ENCODE measurements at places on chromosomes 6 and 20.

DNA sequence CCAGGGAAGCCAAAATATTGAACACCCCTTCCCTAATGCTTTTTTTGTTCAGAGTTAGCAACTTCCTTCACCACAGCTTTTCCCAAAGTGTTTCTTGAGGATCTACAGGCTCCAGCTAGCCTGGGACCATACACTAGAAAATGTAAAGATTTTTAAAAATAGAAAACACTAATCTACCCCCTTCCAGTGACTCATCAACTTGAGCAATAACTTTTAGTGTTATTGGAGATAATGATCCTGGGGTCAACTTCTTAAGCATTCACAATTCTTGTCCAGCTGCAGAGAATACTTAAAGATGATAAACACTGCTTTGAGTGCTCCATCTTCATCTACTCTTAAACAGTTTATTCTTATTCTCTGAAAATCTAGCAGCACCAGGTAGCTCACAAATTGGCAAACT lies 131.6 kb downstream of the COL9A1 start:
- DNase-seq, result no peak

DNA sequence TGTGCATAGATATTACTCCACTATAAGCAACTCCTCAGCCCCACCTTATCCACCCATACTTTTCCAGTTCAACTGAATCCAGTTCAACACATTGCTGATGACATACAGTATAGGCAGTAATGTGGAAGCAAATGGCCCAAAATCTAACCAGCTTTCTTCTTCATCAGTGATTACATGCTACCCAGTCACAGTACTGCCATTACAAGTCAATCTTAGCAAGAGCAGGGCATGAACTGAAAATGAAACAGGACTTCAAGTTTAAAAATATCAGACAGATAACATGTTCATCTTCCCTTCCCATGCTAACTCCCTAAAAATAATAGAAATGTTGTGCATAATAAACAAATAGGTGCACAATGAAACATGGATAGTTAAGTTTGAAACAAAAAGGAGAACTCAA lies 19.2 kb downstream of the RRAGD start:
- no peak for DNase-seq

DNA sequence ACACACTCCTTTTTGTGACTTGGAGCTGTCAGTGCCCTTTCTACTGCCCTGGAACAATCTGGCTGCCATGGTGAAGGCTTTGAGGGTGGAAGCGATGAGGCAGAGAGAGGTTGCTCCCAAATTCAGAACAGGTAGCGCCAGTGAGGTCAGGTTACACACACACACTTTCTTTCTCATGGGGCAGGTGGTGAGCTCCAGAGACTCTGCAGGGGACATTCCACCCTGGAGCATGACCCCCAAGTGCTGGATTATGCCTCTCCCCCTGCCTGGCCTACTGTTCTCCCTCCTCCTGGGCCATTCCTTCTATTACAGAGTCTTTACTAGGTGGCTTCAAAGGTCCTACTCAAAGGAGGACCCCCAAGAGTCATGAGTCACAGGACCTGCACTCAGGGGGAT lies 98.0 kb downstream of the EYA2 start:
- DNase-seq, result no peak

GRCh38 chr20:49659056-49659455 lies 54.6 kb downstream of the B4GALT5 start:
- no peak for DNase-seq

DNA sequence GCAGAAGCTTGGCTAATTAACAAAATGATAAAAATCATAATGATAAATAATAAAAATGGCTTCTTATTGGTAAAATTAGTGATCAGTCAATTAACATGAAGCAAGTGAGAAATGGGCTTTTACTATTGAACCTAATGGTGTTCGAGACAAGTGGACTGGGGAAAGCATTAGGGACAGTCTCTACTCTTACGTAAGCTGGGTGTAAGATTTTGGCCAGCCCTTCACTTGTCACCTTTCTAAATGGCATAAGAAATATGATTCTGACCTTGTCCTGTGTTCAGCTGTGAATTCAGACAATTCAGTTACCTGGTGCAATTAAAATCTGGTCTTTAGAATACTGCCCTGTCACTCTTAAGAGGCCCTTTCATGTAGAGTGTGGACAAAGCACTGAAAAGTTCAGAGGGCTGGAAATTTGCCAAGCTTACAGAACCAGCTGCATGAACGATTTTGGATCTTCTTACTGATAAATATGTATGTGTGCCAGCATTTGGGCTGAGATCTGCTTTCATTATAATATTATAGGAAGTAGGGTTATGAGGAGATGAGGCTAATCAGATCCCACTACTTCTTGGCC lies 115.9 kb downstream of the QRSL1 start:
- no peak for DNase-seq

GRCh38 chr6:148169706-148170105 lies 172.9 kb upstream of the SASH1 start:
- no peak for DNase-seq

DNA sequence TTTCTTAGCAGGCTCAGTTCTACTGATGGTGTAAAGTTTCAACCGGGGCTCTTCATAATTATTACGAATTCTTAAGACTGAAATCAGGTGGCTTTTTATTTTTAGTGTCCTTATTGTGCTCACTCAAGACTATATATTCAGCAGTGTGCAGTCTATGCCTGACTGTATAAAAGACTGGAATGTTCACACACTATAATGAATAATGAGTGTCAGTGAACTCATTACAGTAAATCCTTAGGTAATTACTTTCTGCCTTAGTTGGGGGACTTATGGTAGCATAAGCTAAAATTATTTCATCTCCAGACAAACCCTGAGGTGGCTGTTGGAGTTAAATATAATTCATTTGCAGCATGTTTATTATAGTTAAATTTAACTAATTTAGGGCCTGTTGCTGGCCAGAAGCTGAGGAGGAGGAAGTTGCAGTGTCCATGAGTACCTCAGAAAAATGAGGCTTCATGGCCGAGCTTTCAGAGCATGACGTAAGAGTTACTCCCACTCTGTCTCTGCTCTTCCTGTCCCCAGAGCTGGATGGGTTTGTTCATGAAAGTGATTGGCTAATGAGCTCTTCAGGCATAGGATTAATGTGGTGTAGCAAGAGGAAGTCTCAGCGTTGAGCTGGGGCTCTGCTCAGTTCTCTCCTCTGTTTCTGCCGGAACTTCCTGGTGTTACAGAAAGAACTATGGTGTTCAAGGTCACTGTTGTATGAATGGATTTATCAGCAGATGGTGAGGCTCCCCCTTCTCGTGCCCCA lies 335.7 kb downstream of the NRN1 start:
- no peak for DNase-seq

GRCh38 chr20:39016041-39016440 lies 53.9 kb downstream of the DHX35 start:
- DNase-seq, result no peak

GRCh38 chr20:42212391-42212790 lies 594.2 kb upstream of the CHD6 start:
- DNase-seq, result no peak

GRCh38 chr6:66937180-66937579 lies 1230.2 kb upstream of the EYS start:
- no peak for DNase-seq

DNA sequence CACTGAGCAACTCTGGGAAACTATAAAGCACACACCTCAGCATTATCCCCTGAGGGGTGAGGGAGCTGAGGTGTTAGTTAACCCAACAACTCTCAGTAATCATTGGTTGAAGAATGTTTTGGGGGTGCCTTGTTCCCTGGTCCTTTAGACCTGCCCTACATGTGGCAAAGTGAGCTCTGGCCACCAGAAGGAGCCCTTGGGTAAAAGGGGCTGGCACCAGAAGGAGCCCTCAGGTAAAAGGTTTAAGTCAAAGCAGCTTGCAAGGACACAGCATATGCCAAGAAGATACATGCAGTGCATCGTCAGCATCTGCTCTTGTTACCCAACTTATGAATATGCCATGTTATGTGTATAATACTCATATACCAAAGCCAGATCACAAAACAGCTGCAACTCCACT lies 1081.7 kb downstream of the KIF16B start:
- DNase-seq, result no peak

GRCh38 chr6:167306401-167306998 lies 15.4 kb downstream of the UNC93A start:
- DNase-seq, result no peak

GRCh38 chr6:116451916-116452315 lies 9.3 kb upstream of the CALHM6 start:
- no peak for DNase-seq

- no peak for DNase-seq
These were observed 296.4 kb downstream of the PAX1 start for GRCh38 chr20:22001886-22002285.

GRCh38 chr6:17220040-17220910 lies 60.9 kb upstream of the RBM24 start:
- DNase-seq, result no peak

DNA sequence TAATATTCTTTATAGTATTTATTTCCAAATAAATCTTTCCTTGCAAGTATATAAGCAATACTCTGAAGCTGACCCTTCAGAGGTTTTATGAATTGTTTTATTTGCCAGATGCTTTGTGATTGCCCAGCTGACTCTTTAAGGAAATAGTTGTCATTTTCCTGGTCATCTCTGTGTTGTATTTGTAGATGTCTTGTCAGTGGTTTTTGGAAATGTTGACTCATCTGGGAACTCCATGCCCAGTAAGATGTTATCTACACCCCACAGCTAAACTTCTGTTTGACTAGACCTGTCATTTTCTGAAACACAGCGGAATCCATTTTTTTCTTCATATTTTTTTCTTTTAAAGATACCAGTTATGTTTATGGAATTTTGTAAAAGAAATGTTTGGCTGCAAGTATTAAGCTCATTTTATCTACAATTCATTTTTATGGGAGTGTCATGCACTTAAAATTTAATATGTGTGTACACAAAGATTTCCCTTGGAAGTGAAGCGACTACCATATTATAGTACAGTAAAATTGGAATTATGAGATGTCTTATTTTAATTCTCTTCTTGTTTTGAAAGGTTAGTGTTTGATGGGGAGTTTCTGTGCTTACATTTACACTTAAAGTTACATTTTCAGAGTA lies 491.0 kb downstream of the NKAIN2 start:
- DNase-seq, result no peak

- no peak for DNase-seq
These were observed 126.7 kb downstream of the BCAS1 start for GRCh38 chr20:53943522-53944291.

- no peak for DNase-seq
These were observed 35.2 kb upstream of the ADIG start for GRCh38 chr20:38545771-38546170.

GRCh38 chr6:156347656-156348055 lies 429.5 kb upstream of the ARID1B start:
- DNase-seq, result no peak

DNA sequence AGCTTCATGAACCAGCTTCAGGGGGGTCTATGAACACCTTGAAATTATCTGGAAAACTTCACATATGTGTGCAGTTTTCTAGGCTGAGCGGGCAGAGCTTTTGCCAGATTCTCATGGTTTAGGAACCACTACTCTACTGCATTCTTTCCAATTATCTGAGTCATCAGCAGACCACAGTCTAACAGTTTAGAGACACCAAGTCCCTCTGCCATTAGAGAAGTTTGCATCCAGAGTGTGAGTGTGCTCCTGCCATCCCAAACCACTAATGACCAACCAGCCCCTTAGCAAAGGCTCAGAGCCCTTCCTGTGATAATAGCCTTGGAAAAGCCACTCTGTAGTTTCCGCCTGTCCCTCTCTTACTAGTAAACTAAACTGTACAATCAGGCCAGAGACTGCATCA lies 96.8 kb downstream of the PHACTR1 start:
- no peak for DNase-seq

DNA sequence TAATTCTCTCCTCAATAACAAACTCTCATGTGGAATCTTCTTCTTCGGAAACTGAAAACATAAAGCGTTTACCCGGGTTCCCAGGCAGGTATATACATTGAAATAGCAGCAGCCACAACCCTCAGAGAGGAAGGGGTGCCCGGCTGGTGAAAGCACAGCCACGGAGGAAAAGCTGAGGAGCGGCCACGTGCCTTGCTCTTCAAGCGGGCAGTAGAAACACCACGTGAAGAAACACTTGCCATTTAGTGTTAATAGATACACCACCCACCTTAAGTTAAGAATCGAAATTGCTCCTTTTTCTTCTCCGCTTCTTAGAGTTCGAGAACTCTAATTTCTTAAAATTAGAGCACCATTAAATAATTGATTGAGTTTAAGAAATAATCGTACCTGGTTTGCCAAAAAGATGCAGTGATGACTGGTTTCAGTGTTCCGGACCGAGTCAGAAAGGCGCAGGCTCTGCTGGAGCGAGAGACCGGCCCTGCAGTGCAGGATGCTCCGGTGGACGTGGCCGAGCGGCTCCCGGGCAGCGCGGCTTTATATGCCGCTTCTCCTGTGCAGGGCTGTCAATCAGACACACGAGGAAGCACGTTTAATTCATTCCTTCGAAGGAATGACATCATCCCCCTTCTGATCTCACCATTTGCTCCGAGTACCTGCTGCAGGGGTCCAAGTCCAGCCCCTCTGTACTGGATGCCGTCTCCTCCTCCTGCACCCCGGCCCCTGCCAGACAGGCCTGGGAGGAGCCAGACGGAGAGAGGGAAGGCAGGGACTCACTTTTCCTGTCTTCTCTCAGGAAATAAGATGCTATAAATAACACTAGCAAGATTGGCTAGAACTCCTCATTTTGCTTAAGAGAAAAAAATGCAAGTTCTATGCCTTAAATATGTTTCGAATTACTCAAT lies at the start of gene THBS2:
TSS of gene THBS2 (minus strand) at position 510 of the 902 bp plus-strand sequence. CDS start 3,062 bp downstream, outside the sequence.
- peak; percentile 78 for DNase-seq

DNA sequence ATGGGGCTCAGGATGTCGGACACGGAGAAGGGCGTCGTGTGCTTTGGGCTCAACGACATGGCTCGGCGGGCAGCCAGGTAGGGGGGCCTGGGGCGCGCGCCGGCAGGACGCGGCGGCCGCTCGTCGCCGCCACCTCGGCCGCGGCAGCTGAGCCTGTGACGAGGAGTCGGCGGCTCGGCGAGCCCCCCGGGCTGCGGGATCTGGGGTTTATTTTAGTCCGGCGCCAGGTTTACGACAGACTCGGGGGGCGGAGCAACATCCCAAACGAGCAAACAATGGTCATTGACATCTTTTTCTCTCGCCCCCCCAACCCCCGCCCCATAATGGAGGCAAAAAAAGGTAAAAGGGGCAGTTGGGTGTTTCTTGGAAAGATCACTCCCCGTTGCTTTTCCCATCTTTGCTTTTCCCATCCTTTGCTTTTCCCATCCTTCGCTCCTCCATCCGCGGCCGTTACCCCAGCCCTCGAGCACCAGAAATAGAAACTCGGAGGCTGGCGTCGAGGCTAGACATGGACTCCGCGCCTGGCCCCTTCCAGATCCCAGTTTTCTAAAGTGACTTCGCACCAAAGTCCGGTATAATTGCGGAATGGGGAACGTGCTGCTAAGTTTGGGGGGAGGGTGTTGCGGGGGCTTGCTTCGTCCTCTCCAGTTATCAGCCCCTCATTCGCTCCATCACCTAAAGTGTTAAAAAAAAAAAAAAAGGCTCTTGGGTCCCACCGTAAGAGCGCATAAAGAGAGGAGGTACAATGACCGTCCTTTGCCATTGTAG lies at the start of gene NKX2-4:
TSS of gene NKX2-4 (minus strand) at position 186 of the 768 bp plus-strand sequence. CDS start at position 59, 127 bp downstream.
- no peak for DNase-seq

Measured in HFF-Myc (cell line).